A673 (cell line): ENCODE measurements at places on chromosomes 7 and 10.

GRCh38 chr10:110432814-110433565 lies 64.7 kb upstream of the DUSP5 start:
- no peak for DNase-seq

DNA sequence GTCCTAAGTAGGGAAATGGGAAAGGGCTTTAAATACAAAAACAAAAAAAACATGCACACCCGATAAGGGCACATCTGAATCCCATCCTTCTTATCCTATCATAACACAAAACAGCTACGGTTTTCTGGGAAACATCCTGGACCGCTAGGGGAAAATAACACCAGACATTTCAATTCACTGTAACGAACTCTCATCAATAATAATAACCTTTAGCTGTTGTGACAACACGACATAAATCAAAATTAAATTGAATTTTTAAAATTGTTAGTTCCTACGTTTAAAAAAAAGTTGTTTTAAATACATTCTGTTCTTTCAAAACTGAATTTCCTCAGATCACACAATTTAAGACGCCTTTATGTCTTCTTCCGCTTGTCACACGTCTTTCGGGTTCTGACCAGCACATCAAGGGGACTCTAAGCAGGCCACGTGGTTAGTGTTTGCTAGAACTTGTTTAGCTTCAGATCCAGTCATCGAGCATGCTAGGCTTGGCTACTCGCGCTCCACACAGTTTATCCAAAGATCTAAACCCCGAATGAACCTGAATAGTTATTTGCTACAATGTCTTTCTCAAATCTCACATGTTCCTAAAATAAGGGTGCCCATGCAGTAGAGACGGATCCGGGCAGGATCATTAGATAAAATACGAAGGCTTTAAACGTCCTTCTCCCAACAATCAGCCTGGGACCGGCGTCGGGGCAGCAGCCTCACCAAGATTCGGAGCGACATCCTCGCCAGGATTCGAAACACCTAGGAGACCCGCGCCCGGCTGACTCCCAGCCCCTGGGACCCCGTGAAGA lies 839 bp downstream of the IKZF5 start:
- peak; percentile 63 for DNase-seq

GRCh38 chr10:86635402-86635801 lies 18.9 kb upstream of the OPN4 start:
- DNase-seq = no peak

DNA sequence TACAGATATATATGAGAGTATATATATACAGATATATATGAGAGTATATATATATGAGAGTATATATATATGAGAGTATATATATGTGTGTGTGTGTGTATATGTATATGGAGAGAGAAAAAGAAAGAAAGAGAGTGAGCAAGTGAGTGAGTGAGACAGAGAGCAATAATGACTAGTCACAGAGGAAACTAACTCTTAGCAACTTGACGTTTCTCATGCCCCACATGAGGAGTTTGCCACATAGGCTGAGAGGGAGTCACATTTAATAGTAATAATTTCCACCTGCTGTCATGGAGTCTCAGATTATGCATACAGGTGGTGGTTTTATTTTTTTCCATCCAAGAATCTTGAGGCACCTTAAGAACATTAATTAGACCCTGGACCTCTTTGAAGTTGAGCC lies 199.9 kb downstream of the GATA3 start:
- no peak for DNase-seq

DNA sequence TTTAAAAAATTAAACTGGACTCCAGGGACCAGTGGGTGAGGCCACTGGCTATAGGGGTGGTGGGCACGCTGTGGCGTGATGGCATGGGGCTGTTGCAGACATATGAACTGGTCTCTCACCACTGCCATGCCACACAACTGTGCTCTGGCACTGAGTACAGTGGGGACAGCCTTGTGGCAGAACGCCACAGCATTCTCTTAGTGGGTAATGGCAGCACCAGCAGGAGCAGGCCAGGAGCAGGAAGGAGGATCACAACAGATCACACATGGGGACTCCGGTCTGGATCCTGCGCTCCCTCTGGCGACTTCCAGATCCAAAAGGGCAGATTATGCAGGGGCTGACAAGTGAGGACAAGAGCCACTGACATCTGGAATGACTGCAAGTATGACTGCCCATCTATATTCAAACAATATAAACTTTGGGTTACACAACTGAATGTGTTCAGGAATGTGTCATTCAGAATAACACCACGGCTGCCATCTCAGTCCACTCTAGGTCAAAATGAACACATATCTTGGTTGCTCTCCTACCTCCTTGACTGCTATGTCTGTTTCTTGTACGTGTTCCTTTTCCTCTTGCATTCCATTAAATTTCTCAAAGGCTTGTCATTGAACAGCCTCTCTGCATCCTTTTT lies 176.0 kb downstream of the KMT2E start:
- DNase-seq = no peak

DNA sequence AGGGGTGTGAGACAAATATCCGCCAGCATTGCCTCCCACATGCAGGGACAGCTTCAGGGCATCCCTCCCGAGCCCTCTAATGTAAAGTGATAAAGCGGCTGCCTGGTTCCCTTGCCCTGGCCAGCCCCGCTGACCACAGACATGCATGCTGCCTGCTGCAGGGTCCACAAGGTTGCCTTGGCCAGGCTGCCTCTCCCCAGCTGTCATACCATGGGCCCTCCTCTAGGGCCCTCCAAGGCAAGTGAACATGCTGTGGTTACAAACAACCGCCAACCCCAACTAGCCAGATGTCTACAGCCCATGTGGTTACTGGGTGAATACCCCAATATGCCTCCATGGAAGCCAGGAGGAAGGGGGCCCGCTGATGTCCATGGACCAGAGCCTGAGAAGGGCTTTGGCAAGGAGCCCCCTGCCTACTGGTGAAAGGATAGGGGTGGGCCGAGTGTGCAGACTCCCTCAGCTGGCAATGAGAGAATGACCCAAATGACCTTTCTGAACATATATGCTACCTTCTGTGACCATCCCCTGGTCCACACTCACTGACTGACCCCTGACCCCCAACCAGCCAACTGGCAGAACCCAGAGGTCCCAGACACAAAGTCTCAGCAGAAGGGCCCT lies 37.4 kb downstream of the GRID1 start:
- DNase-seq = no peak

GRCh38 chr7:149245244-149245643 lies 5.8 kb downstream of the ZNF212 start:
- no peak for DNase-seq
